ENCODE measurements at places on chromosomes 13 and 19. TPM values are rescaled to one million over a fixed set of nuclear protein-coding genes. Genes with fewer than 3 reads are reported as not detected.

DNA sequence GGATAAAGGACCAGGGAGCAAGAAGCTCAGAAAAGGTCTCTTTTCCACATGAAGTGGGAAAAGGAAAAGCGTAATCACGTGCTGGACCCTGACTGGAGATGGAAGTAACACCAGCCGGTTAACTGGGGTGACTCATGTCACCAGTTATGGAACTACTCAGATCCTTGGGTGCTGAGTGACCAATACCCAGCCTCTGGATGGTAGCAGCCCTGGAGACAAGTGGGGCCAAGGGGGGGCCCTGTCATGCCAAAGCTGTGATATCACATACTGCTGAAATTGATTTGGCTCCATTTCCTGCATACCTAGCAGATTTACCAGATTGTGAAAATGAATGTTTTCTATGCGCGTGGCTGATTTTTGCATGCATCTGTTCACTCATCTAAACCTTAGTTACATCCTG lies 158.9 kb downstream of the ZIC5 start:
- DNase-seq: peak; percentile 76

DNA sequence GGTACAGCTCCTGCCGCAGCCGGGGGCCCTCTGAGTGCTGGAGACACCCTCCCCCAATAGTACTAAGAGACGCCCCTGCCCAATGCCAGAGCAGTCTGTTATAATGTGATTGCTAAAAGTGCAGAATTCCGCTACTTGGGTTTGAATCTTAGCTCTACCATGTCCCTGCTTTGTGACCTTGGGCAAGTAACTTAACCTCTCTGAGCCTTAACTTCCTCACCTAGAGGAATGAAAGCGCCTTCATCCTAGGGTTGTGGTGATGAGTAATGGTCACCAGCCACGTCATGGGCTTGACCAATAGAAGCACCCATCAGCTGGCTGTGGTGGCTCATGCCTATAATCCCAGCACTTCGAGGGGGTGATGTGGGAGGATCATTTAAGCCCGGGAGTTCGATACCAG lies 6.5 kb downstream of the PLEKHG2 start:
- no peak for DNase-seq

Gene SERPINE3
- total RNA-seq: not detected

DNA sequence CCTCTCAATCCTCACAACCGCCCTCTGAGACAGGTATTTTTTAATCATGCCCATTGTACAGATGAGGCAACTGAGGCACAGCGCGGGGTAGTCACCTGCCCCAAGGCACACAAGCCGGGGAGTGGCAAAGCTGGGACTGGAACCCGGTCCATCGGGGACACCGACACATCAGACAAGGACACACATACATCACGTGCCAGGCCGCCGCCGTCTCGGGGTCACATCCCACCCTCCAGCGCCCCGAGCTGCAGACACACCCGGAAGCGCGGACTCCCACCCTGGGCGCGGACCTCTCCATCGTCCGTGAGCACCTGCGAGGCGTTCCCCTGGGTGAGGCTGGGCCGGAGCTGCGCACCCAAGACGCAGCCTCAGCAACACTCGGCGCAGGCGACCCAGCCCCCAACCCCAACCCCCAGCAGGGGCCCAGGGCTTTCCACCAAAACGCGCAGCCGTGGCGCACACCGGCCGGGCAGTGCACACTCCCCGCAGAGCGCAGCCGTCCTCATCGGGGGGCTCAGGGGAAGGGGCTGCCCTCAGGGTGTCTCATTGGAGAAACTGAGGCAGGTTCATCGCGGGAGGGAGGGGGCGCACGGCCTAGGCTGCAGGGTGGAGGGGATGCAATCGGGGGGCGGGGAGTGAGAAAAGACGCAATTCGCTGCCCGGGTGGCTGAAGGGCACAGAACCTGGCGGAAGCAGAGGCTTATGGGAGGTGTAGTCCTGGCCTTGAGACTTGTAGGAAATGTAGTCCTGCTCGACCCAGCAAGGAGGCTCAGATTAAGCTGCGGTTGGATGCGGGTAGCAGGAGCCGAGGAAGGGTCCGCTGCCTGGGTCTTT lies 1.9 kb upstream of the LMTK3 start:
- peak; percentile 72 for DNase-seq

Gene FBXW9
- 24.4 TPM for total RNA-seq

GRCh38 chr19:17751103-17751911 lies at the start of gene FCHO1:
FCHO1 (plus strand) TSS chr19:17751477; CDS start chr19:17755165, 3,688 bp downstream.
- no peak for DNase-seq

DNA sequence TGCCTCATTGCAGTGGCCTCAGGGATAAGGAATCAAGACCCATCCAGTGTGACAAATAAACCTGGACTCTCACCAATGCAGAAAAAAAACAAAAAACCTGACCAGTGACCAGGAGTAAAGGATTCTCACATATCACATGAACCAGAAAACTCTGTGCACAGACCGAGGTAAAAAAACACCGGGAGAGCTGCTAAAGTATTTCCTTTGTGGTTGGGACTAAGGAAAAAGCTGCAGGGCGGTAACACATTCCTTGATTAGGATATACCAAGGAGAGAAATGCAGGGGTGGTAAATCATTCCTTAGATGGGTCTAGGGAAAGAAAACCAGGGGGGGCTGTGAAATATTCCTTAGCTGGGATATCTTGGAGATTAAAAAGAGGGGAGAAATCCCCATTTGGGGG lies 64.8 kb upstream of the ZNF85 start:
- no peak for DNase-seq

DNA sequence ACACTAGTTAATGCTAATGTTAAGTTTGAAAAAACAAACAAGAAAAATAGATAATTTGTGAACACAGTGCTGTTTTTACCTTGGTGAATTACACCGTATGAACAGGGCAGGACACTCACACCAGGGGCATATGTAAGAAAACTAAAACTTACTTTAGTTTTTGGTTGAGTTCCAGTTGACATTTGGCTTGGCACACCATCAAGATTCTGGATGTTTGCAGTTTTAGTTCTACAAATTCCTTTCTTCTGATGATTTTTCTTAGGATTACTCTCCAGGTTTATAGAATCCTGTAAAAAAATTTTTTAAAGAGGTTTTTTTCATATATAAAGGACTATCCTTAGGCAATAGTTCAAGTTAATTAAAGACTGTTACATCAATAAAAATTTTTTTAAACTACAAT lies 238.5 kb upstream of the STARD13 start:
- peak; percentile 74 for DNase-seq

All from RPMI7951 (cell line).